Fibroblast of villous mesenchyme (primary cell): ENCODE measurements at places on chromosomes 7 and 10.

- DNase-seq: no peak
These were observed 7.1 kb downstream of the R3HCC1L start for GRCh38 chr10:98141484-98142073.

DNA sequence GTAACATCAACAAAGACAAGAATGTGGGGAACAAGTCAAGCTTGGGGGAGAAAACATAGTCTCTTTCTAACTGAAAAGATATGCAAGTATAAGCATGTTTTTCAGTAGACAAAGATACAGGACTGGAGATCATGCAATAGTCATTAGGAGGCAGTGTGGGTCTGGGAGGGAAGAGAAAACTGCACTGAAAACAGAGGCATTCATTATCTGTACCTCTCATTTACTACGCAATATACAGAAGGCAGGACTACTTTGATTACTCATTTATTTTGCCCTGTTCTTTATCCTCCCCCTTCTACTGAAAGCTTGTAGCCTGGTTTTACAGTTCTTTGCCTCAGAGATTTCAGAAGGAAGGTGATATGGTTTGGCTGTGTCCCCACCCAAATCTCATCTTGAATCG is 341.2 kb downstream of the CRPPA start:
- no peak for DNase-seq

DNA sequence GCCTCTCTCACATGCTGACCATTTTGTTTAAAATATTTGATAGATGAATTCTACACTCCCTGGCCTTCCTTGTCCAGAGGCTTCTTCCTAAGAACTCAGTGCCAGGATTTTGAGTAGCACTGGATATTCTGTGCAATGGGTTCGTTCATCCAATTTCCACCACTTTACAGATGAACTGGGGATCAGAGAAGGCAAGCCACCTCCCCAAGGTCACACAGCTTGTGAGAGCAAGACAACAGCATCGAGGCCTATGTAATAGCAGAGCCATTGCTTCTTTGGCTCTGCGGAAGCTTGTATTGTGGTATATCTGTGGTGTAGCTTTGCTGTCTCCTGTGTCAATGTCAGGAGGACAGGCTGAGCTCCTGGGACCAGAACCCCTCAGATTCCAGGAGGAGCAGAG is 140.9 kb downstream of the PLPP4 start:
- no peak for DNase-seq

- DNase-seq: no peak
These were observed 760 bp downstream of the THNSL1 start for GRCh38 chr10:25017154-25017590.

- DNase-seq: no peak
These were observed 219.5 kb downstream of the CCDC3 start for GRCh38 chr10:12781976-12782375.

DNA sequence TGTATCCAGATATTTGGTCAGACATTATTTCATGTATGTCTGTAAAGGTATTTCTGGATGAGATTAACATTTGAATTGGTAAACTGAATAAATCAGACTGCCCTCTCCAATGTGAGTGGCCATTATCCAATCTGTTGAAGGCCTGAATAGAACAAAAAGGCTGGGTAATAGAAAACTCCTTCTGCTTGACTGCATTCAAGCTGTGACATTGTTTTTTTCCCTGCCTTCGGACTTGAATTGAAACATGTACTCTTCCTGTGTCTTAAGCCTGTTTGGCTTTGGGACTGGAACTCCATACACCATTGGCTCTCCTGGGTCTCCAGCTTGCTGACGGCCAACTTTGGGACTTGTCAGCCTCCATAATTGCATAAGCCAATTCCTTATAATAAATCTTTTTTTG is 36.0 kb upstream of the ARHGAP21 start:
- DNase-seq: no peak

- no peak for DNase-seq
These were observed 29.0 kb upstream of the ZNF273 start for GRCh38 chr7:64874114-64874513.

DNA sequence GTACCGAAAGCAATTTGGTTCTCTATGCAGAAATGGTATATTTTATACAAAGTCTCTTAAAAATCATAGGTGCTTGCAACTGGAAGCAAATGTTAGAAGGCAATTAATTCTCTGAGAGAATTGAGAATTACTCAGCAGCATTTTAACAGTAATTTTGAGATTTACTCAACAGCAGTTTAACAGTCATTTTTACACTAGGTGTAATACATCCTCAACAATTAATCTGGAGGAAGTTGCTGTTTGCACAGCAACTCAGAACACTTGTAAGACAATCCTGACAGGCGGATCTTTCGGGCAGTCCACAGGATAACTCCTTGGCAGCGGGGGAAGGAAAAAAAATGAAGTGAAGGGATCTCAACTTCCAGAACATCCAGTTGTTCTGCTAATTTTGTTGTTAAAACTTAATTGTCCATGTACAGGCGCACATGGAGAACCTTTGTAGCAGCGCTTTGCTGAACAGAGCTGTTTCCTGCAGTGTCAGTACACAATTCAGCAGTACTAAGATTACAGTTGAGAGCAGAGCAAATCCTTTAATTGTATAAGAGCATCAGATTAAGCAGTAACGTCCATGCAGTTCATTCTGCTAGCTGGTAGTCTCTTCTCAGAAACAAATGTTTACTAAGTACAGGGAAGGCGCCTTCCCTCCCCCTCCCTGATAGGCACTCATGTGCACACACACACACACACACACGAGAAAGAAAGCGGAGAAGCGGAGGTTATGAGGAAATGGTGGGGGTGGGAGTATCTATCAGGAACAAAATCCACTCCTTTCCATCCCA is 43.8 kb downstream of the ENO4 start:
- DNase-seq: peak; percentile 23

DNA sequence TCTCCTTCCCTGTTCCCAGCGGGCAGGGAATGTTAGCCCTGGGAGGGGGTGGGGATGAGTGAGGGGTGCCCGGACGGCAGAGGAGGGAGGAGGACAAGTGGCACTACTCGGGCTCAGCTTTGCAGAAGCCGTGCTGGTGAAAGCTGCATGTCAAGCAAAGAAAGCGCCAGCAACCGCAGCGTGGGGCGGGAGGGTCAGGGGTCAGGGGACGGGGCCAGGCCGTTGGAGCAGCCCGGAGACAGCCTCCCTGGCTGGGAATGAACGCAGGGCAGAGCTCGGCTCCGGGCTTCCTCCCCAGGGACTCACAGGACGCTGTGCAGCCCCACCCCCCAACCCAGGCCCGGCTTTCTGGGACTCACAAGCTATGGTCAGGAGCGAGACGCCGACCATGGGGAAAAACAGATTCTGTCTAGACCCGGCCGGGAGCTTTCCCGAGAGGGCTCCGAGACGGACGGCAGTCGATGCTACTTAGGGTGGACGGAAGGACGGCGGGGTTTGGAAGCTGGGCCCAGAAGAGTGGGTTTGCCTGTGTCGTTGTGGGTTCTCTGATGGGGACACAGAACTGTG is 113.4 kb downstream of the VIPR2 start:
- no peak for DNase-seq

GRCh38 chr10:943334-944033 is 12.0 kb upstream of the LARP4B start:
- DNase-seq: no peak

DNA sequence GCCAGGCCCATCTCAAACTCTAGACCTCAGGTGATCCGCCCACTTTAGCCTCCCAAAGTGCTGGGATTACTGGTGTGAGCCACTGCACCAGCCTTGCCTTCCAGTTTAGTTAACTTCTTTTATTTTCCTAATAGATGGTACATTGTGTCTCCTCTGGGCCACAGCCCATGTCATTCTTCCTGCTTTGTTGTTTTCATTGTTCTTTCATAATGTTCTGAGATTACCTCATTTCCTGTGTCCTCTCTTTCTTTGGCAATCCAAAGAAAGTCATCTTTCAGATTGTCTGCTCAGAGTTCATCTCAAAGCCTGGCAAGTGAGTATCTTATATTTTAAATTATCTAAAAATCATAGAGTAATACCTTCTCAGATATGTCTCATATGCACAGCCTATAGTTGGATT is at the start of gene OLAH:
TSS of gene OLAH (plus strand) at position 270 of the 400 bp plus-strand sequence. CDS start 3,346 bp downstream, outside the sequence.
- no peak for DNase-seq

DNA sequence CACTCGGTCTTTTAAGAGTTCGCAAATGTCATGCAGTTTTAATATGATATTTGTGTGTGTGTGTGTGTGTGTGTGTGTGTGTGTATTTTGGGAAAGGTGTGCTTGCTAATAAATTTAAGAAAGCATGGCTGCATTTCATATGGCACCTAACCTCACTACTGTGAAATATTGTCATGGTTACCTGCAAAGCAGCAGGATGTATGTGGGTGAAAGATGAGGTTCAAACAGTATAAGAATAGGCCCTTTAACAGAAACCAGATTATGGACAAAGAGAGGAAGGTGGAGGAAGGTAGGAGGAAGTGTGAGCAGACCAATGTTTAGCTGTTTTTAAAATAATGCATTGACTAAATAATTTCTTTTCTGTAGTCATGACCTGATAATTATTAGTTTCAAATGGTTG is 73.5 kb upstream of the CACNA2D1 start:
- no peak for DNase-seq

DNA sequence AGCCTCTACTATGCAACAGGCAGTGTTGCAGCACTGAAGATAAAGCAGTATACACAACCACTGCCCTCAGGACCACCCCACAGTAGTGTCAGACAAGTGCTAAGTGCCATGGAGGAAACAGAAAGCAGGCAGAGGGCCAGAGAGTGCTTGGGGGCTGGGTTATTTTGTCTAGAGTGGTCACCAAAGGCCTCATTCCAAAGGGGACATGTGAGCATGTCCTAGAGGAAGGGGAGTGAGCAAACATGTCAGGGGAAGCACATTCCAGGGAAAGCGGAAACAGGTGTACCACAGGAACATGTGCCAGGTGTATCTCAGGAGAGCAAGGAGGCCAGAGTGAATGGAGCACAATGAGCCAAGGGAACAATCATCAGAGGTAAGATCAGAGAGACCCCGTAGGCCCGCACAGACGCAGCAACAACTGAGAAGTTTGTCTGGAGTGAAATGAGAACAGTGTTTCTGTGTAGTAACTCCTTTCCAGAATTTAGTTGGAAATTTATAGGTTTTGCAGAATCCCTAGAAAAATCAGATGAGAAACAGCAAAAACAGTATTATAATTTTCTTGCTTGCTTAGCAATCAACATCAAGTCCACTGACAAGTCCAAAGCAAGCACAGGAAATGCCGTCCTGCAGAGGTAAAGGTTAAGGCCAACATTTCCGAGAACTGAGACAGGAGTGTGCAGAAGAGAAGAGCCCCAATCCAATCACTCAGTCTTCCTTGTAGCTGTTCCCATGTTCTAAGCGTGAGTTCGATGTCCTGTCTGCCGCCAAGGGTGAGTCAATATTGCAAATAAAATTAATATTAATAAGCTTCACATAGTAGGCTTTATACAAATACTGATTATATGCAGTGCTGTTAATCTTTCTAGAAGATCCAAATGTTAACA is 67.3 kb downstream of the SGMS1 start:
- no peak for DNase-seq

DNA sequence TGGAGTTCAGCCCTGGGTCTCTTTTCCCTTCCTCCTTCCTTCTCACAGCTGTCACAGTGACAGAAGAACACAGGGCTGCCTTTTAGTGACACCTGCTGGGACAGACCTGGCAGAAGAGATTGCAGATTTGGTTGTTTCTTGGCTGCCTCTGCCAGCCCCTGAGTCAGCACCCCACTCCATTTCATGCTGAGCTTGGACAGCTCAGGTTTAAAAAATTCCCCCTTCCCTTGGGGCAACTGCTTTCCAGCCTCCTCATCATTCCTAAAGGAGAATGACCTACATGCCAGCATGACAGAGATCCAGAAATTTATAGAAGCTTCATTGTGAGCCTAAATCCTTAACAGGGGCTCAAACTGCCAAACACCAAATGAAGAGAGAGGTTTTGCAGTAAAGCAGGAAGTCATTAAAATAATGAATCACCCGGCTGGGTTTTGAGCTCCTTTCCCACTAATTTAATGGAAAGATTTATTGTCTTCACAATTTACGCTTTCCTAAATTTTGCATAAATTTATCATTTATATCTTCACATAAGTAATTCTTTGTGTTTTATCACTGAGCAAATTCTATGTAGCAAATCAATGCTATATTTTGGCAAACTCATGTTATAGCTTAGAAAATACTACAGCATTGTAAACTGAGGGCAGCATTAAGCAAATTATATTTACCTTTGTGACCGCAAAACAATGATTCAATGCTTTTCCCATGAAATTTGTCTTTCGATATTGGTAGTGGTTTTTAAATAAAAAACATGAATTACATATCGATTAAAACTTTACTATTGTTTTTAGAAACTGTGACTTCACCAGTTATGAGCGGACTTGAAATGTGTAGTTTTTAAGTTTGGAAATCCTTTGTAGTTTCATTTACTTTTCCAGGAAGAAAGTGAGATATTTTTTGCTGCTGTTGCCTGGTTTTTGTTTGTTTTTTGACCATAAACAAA is 399.5 kb upstream of the ANKRD30A start:
- peak; percentile 42 for DNase-seq

DNA sequence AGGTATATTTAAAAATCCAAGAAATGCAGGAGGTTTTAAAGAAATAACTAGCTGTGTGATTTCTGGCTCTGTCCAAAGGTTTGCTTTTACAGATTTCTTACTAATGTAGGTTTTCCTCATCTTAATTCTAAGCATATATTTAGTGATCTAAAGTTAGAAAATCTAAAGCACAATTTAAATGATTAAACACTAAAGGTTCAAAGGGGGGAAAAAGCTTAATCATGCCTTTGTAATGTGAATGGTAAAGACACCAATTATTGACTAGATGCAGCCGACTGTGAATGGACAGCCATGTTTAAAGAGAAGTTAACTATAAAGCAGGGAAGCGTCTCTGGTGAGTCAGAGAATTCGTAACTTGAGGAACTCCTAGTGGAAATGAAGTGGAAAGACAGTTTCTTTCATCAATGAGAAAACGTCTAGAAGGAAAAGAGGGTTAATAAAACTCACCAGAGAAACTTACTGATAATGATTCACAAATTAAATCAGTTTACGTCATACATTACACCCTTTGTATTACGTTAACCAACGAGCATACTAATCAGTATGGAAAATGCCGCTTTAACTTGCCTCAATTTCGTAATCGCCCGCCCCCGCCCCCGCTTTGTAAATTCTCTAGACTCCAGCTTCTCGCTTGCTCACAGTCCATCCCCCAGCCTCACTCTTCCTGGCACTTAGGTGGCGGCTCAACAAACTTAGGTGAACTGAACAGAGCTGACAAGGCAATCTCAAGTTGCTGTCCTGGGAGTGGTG is 1.1 kb upstream of the HBP1 start:
- DNase-seq: peak; percentile 93

GRCh38 chr10:3222068-3222467 is 49.5 kb upstream of the PITRM1 start:
- DNase-seq: peak; percentile 35

- DNase-seq: no peak
These were observed 158.0 kb downstream of the C7orf25 start for GRCh38 chr7:42753811-42754363.

DNA sequence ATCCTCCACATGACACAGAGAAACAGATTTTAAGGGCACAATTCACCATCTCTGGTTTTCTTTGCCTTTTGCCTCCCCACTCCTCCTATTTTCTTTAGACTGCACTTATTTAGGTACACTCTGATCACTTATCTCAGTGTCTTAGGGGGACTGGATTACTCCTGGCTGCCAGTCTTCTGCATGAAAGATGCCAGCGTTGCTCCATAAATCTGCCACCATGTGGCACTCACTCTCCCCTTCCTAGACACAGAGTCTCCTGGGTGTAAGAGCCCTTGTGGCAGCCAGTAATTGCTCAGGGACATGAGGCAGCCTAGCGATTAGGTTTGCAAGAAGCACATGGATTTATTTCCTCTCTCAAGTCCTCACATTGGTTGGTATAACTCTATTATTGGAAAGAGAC is 34.5 kb upstream of the RBM20 start:
- no peak for DNase-seq

- DNase-seq: no peak
These were observed 27.3 kb upstream of the CYP2C19 start for GRCh38 chr10:94735197-94735596.
